ENCODE measurements at places on chromosomes 11 and 22.

- peak overlapping the region; percentile 76 for H3K27ac ChIP-seq
- H3K4me3 ChIP-seq: no peak overlapping the region
- DNase-seq: peak; percentile 98
These were observed 12.9 kb downstream of the TSPAN32 start for GRCh38 chr11:2314525-2315394.

DNA sequence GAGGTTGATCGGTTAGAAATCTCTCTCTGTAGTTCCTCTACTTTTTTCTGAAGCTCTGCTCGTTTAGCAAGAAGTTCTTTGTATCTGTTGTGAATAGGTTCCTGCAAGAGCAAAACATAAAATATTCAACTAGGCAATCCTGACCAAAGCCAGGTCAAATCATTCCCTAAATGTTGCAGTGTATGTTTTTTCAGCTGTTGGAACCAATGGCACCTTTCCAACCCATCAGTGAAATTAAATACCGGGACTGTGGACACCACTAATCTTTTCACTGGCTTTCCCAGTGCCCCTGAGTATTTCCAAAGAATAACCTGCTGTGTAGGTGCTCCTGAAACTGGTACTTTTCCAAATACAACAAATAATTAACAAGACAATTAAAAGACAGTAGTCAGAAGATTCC lies 45.1 kb downstream of the CEP57 start:
- no peak for DNase-seq
- peaks cover 59% of the 10 kb centered on the region for H3K36me3 ChIP-seq
- H3K4me1 ChIP-seq: no peaks in the 10 kb centered on the region

DNA sequence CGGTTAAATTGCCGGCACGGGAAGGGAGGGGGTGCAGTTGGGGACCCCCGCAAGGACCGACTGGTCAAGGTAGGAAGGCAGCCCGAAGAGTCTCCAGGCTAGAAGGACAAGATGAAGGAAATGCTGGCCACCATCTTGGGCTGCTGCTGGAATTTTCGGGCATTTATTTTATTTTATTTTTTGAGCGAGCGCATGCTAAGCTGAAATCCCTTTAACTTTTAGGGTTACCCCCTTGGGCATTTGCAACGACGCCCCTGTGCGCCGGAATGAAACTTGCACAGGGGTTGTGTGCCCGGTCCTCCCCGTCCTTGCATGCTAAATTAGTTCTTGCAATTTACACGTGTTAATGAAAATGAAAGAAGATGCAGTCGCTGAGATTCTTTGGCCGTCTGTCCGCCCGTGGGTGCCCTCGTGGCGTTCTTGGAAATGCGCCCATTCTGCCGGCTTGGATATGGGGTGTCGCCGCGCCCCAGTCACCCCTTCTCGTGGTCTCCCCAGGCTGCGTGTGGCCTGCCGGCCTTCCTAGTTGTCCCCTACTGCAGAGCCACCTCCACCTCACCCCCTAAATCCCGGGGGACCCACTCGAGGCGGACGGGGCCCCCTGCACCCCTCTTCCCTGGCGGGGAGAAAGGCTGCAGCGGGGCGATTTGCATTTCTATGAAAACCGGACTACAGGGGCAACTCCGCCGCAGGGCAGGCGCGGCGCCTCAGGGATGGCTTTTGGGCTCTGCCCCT lies 529 bp upstream of the CCND1 start:
- no peak overlapping the region for H3K27ac ChIP-seq
- DNase-seq: no peak
- no peaks in the 10 kb centered on the region for H3K36me3 ChIP-seq
- peaks cover 55% of the 10 kb centered on the region for H3K27me3 ChIP-seq
- H3K4me1 ChIP-seq: peaks cover 9% of the 10 kb centered on the region

DNA sequence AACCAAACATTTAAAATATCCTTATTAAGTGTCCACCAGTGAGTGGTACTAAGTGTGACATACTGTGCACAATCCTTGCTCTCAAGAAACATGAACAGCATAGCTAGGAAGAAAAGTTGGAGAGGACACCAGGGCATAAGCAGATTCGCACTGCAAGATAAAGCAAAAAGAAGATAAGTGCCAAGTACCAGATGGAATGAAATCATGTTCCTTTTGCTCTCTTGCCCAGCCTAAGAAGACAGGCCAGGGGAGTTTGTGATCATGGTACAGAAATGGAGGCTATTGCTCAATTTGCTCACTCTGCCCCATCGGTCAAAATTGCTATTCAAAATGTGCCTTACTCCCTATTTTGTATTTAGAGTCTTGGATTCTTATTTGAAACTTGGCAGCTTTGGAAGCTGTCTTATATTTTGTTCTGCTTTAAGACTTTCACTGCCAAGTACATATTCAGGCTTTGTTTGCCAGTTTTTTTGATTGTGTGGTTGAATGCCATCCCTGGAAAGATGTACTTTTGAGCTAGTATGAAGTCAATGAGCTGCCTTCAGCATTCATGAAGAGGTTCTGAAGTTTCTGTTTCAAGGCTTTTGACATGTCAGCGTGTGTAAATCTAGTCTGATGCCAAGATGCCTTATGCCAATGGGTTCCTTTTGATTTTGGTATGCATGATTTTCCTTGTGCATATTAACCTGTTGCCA lies 90.3 kb downstream of the PAX6 start:
- peaks cover 11% of the 10 kb centered on the region for H3K27me3 ChIP-seq
- no peaks in the 10 kb centered on the region for H3K36me3 ChIP-seq
- no peaks in the 10 kb centered on the region for H3K4me1 ChIP-seq

- H3K4me3 ChIP-seq: no peak overlapping the region
- DNase-seq: no peak
These were observed 292.2 kb downstream of the INSC start for GRCh38 chr11:15406851-15407351.

DNA sequence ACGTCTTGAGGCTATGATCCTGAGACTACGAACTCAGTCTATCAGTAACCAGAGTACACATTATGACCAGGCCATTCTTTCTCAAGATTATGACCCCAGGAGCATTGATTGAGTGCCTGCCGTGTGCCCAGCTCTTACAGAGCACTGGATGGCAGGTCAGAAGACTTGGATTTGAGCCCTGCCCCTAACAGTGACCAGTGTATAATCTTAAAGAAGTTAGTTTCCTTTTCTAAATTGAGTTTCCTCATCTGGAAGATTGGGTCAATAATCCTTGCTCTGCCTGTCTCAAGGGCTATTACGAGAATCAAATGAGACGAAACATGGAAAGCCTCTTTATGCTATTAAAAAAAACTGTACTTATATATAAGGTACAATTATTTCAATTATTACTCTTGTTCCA lies 38.2 kb downstream of the SLCO2B1 start:
- no peak overlapping the region for H3K27ac ChIP-seq
- H3K4me1 ChIP-seq: no peaks in the 10 kb centered on the region
- H3K27me3 ChIP-seq: no peaks in the 10 kb centered on the region

- H3K4me1 ChIP-seq: no peaks in the 10 kb centered on the region
- H3K4me3 ChIP-seq: no peak overlapping the region
- H3K27me3 ChIP-seq: no peaks in the 10 kb centered on the region
- H3K36me3 ChIP-seq: no peaks in the 10 kb centered on the region
- no peak for DNase-seq
These were observed 218.7 kb downstream of the FAM76B start for GRCh38 chr11:95570845-95571244.

- H3K27ac ChIP-seq: no peak within 1 kb of the TSS
- DNase-seq: peak; percentile 82
- H3K36me3 ChIP-seq: no peaks in the 10 kb centered on the region
- H3K4me3 ChIP-seq: peak within 1 kb of the TSS; percentile 47
- peaks cover 28% of the 10 kb centered on the region for H3K4me1 ChIP-seq
These were observed at the start of gene FRMD8 for GRCh38 chr11:65386307-65387140. Gene FRMD8, plus strand, starts transcription at chr11:65386637. Its CDS starts 400 bp downstream, at chr11:65387037.

DNA sequence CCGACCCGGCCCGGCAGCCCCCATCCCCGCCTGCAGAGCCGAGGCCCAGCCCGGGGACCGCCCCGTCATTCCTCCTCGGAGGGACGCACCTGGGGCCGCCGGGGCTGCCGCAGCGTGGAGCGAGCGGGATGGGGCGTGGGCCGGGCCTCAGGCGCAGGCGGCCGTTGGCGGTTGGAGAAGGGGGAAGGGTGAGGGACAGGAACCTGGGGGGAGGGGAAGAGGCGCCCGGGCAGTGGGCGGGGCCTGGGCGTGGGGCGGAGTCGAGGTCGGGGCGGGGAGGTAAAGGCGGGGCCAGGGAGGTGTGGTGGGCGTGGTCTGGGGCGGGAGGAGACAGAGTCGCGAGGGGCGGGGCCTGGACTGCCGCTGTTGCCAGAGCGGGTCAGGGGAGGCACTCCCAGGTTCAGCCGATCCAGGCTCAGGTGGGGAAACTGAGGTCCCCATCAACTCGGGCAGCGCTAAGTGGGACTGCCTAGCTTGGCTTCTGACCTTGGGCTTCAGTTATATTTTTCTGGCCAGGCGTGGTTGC lies at the start of gene TESMIN:
TSS of gene TESMIN (minus strand) at position 190 of the 526 bp plus-strand sequence. CDS start 860 bp downstream, outside the sequence.
- H3K27me3 ChIP-seq: no peaks in the 10 kb centered on the region
- H3K36me3 ChIP-seq: no peaks in the 10 kb centered on the region
- H3K4me3 ChIP-seq: peak within 1 kb of the TSS; percentile 49
- H3K4me1 ChIP-seq: no peaks in the 10 kb centered on the region

- no peaks in the 10 kb centered on the region for H3K4me1 ChIP-seq
- H3K36me3 ChIP-seq: no peaks in the 10 kb centered on the region
- peak overlapping the region; percentile 52 for H3K4me3 ChIP-seq
- H3K27me3 ChIP-seq: peaks cover 13% of the 10 kb centered on the region
- peak; percentile 74 for DNase-seq
These were observed 3.8 kb upstream of the ADORA2A start for GRCh38 chr22:24423519-24424000.

DNA sequence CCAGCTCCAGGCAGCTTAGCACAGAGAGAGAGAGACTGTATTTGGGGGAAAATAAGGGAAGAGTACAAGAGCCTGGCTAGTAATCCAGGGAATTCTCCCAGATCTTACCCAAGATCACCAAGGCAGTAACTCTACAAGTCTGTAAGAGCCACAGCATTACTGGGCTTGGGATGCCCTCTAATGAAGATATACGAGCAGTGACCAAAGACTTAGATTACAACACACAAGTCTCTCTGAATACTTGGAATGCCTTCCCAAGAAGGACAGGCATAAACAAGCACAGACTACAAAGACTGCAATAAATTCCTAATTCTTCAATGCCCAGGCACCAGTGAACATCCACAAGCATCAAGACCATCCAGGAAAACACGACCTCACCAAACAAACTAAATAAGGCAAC lies 17.7 kb downstream of the DNAJC24 start:
- H3K4me1 ChIP-seq: no peaks in the 10 kb centered on the region
- DNase-seq: no peak
- H3K27ac ChIP-seq: no peak overlapping the region
- H3K27me3 ChIP-seq: no peaks in the 10 kb centered on the region

GRCh38 chr22:23257889-23258825 lies 77.8 kb downstream of the BCR start:
- H3K27me3 ChIP-seq: no peaks in the 10 kb centered on the region
- peaks cover 16% of the 10 kb centered on the region for H3K4me1 ChIP-seq
- no peak overlapping the region for H3K4me3 ChIP-seq
- peaks cover 5% of the 10 kb centered on the region for H3K36me3 ChIP-seq

- no peaks in the 10 kb centered on the region for H3K4me1 ChIP-seq
- H3K27me3 ChIP-seq: no peaks in the 10 kb centered on the region
- no peaks in the 10 kb centered on the region for H3K36me3 ChIP-seq
- H3K27ac ChIP-seq: no peak overlapping the region
These were observed 51.0 kb downstream of the PPFIBP2 start for GRCh38 chr11:7564803-7565202.

GRCh38 chr22:19079691-19080090 lies 42.5 kb downstream of the DGCR2 start:
- no peak for DNase-seq
- H3K36me3 ChIP-seq: no peaks in the 10 kb centered on the region
- no peak overlapping the region for H3K27ac ChIP-seq
